GM23248 (cell line): ENCODE measurements at places on chromosomes 3 and 15.

DNA sequence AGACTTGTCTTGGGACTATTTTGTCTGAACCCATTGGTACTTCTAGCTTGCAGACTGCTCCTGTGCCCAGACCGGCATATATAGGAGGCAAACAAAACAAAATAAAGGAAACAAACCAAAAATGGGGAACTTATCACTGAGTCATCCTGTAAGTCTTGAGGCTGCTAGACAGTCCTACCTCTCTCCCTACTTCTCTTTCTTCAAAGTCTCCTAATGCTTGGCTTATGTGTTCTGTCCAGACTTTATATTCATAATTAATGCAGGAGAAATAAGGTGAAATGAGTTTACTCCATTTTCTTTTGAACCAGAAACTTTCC is 266.2 kb downstream of the ZNF385D start:
- no peak for DNase-seq

DNA sequence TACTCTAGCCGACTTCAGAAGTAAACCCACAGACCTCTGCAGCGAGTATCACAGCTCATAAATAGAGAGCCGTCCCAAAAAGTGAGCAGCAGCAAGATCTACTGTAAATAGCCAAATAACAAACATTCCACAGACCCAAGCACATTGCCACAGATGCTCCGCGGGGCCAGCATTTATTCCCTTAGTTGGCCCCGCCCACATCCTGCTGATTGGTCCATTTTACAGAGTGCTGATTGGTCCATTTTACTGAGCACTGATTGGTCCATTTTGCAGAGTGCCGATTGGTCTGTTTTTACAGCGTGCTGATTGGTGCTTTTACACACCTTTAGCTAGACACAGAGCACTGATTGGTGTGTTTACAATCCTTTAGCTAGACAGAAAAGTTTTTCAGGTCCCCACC is 17.3 kb upstream of the GABRB3 start:
- DNase-seq: no peak

DNA sequence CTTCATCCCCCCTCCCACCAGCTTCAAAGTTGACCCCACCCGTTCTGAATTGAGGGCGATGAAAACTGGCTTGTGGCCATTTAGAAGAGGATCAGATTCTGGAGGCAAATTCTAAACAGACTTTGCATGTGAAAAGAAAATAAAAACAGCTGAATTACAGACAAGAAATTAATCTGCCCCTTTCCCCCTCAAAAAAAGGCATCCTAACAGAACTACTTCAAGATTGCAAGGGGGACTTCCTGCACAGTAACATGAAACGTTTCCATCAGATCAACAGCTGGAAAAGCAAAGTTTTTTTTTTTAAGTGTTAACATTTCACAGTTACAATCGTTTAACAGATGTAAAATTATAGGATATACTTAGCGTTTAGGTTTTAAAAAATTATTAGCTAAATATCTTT is 229.3 kb downstream of the RORA start:
- DNase-seq: no peak

DNA sequence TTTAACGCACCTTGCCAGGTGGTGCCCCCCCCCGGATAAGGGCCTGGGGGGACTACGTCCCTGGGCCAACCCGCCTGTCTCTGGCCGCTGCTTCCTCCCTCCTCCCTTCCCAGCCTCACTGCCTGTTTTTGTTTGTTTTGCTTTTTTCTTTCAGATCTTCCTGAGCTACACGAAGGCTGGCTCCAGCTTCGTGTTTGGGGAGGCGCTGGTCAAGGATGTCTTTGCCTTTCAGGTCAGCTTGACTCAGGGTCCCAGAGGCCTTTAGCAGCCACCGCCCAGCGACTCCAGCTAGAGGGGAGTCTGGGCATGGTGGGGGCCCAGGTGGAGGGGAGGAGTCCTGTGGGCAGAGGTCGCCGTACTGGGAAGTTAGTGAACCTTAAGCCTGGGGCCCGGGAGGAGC is 24.1 kb downstream of the SLC28A1 start:
- DNase-seq: no peak

DNA sequence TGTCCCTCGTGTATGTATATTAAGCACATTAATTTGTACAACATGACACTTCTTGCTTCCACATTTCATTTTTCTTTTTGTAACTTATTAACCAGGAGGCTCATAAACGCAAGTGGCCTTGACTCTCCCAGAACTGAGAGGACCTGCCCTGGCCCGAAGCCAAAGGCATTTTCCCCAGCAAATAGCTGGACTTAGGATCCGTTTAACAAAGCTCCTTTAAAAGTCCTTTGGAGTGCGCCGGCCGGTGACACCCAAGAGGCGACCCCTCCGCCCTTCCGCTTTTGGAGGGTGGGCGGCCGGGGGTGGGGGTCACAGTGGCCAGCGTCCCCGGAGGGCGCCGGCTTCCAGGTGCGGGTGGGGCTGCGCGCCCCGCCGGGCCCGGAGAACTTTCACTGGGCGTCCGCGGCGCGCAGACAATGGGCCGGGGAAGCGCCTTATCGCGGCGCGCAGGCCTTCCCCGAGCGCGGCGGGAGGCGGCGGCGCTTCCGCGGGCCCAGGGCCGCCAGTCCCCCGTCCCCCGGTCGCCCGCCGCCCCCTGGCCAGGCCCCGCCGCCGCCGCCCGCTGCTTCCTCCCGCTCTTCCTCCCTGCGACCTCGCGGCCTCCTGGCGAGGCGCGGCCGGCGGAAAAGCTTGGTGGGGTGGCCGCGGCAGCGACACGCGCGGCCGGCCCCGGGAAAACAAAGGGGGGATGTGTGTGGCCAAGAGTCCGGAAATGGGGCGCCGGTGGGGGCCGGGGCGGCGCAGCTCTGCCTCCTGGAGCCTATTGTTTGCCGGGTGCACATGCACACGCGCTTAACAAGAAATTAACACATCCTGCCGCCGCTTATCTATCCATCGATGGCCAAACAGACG is 613.4 kb downstream of the MCTP2 start:
- peak; percentile 5 for DNase-seq

- peak; percentile 35 for DNase-seq
These were observed 120.2 kb upstream of the PFN2 start for GRCh38 chr3:150090877-150091276.

GRCh38 chr3:64351713-64352638 is 126.7 kb upstream of the PRICKLE2 start:
- DNase-seq: peak; percentile 76

DNA sequence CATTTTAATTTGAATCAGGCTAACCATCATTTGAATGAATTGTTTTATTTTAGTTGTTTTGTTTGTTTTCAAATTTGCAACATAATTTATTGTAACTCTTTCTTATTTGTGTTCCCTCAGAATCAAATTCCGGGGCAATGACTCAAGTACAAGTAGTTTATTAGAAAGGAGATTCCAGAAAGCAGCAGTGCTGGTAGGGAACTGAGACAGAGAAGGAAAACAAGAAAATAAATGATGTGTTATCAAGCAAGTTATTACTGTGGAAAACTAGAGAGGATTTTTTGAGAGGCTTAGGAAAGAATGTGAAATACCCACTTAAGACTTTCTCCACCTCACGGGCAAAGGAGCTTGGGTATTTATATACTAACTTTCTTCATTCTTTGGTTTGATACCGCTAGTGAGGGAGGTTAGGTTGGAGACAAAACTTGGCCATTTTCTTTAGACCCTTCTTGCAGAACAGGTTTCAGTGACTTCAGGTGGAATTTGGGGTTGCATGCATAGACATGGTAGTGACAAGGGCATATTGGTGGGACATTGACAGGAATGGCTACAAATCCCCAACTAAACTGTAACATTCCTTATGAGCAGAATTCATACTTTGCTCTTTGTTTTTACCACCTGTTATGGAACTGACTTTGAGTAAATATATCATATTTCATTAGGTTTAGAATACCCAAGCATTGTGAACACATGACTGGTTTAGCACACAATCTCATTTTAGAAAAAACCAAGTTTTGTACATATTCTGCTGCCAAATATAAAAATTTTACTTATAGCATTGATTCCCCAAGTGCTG is 254.3 kb downstream of the ZBBX start:
- DNase-seq: no peak

DNA sequence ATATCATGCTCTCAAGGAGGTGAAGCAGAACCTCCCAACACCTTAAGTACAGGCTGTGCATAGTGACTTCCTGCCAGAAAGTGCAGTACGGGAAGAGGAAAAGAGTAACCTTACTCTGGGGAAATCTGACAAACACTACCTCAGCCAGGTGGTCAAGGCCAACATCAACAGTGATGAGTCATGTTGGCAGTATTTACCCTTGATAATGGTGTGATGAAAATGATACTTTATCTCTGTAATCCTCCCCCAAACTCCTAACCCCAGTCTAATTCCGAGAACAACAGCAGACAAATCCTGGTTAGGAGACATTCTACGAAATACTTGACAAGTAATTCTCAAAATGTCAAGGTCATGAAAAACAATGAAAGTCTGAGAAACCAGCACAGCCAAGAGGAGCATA is 26.5 kb downstream of the ANKDD1A start:
- no peak for DNase-seq
